Neural crest cell (in vitro differentiated cells): ENCODE measurements at places on chromosomes 3 and 15. TPM values are rescaled to one million over a fixed set of nuclear protein-coding genes. Genes with fewer than 3 reads are reported as not detected.

Gene IL20RB
- total RNA-seq: 1.7 and 2.0 TPM in 2 replicates

- no peak for DNase-seq
Measured at GRCh38 chr3:72185549-72186399, 400.8 kb upstream of the PROK2 start.

DNA sequence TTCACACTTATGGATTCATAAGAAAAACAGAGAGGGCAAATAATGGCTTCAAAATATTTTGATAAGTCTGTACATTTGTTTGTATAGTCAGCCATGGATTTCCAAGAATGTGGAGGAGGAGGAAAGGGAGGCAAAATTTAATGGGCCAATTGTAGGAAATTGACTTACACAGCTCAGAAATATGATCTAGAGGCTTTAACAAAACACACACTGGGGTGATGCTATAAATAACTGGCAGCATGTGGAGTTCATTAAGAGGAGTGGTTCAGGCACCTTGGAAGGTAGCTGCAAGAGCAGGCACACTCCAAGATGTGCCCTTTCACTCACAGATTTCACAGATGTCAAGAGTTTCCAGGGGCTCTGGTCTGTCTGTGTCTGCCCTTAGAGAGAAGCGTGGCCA lies 193.4 kb upstream of the RASGRP1 start:
- DNase-seq: no peak

- DNase-seq: no peak
Measured at GRCh38 chr3:154304936-154305335, 19.4 kb downstream of the DHX36 start.

Gene ATP13A5
- total RNA-seq: not detected in 2 replicates
